Stimulated activated CD4-positive, alpha-beta T cell treated with anti-CD3 and anti-CD28 coated beads, Interleukin-2, amount 100 ng/mL, for 4 hours (primary cell): ENCODE measurements at places on chromosomes 12 and 14.

DNA sequence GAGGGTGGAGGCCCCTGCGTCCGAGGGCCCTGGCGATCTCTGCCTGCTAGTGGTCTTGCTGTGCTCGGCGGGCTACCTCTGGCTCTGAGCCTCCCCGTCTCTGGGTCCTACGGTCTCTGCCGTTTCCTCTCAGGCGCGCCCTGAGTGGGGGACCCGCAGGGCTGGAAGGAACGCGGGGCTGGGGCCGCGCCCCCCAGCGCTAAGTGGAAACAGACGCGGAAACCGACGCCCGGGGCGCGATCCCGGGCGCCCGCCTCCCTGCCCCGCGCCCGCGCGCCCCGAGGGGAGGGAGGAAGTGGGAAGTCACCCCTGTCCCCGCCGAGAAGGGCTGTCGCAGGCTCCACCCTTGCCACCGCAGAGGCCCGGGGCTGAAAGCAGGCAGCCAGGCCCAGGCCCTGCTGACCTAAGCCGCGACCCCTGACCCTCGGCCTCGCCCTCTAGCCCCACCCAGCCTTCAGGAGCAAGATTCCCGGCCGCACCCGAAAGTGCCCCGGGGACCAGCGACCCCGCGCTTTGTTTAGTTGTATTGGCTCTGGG, 831 bp downstream of the CRIP1 start:
- no peak for DNase-seq

GRCh38 chr12:15244341-15244740, 23.1 kb upstream of the RERG start:
- DNase-seq, result no peak

- DNase-seq, result no peak
Observed at GRCh38 chr14:100350986-100351385, 27.8 kb downstream of the SLC25A47 start.

- no peak for DNase-seq
Observed at GRCh38 chr12:12456637-12457036, 99.8 kb downstream of the BORCS5 start.

DNA sequence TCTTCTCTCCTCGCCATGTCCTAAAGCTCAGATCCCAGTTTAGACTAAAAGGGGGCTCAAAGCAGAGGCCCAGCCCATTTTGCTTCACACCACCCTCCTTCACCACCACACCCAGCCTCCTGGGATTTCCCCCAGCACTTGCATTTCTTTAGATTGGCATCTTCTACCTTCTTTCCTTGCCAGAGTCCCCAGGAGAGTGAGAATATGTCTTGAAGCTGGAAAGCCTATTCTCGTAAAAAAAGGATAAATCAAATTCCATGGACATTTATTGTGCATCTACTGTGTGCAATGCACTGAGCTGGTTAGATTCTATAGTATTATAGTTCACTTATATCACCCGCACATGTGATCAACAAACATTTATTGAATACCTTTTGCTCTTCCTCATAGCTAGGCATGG, 10.2 kb downstream of the FBXW8 start:
- DNase-seq, result no peak

DNA sequence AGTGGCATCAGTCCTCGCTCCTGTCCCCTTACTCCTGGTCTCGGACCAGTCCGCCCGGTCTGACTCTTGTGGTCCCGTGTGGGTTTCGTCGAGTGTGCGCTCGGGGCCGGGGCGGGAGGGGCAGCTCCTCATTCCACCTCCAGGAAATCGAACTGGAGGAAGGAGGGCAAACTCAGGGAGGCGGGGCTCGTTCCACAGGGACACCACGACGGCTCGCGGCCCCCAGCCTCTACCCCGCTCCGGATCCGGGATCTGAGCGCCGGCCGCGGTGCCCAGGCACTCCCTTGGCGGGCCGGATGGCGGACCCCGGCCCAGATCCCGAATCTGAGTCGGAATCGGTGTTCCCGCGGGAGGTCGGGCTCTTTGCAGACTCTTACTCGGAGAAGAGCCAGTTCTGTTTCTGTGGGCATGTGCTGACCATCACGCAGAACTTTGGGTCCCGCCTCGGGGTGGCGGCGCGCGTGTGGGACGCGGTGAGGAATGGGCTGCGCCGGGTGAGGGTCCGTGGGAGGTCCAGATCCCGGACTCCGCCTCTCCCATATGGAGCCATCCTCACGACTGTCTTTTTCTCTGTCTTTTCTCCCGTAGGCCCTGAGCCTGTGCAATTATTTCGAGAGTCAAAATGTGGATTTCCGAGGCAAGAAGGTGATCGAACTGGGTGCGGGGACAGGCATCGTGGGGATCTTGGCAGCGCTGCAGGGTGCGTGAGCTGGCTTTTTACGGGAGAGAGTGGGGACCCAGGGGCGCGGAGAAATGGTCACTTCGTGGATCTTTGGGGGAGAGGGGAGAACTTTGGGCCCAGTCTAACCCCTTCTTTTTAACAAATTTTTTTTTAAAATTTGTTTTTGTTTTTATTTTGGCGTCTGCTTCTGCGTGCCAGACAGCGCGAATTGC, at the start of gene EEF1AKMT3:
Gene EEF1AKMT3, plus strand, starts transcription at position 186 of the 894 bp plus-strand sequence. Its CDS starts 111 bp downstream, at position 297.
- no peak for DNase-seq

- DNase-seq, result no peak
Observed at GRCh38 chr12:11717519-11717961, 68.1 kb downstream of the ETV6 start.

GRCh38 chr12:25958428-25959070, at the start of gene RASSF8:
Gene RASSF8, plus strand, starts transcription at chr12:25958682. Its CDS starts 96,662 bp downstream, at chr12:26055344.
- DNase-seq, result no peak

DNA sequence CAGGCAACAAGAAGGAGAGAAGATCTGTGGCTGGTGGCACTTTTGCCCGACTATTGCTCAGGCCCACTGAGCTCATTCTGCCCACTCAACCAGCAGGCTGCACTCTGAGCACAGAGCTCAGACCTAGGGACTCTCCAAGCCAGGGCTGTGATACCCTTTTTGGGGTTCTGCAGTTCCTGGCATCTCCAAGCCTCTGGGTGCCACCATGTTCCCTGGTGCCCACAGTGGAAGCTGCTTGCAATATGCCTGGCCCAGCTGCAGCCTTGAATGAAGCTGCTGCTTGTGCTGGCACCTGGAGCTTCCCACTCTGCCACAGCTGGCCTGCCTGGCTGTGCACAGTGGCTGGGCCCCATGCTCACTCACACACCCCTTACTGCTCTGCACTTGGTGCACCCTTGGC, 236.1 kb downstream of the ADGRD1 start:
- no peak for DNase-seq

- no peak for DNase-seq
Observed at GRCh38 chr12:30002677-30003076, 218.9 kb upstream of the TMTC1 start.

DNA sequence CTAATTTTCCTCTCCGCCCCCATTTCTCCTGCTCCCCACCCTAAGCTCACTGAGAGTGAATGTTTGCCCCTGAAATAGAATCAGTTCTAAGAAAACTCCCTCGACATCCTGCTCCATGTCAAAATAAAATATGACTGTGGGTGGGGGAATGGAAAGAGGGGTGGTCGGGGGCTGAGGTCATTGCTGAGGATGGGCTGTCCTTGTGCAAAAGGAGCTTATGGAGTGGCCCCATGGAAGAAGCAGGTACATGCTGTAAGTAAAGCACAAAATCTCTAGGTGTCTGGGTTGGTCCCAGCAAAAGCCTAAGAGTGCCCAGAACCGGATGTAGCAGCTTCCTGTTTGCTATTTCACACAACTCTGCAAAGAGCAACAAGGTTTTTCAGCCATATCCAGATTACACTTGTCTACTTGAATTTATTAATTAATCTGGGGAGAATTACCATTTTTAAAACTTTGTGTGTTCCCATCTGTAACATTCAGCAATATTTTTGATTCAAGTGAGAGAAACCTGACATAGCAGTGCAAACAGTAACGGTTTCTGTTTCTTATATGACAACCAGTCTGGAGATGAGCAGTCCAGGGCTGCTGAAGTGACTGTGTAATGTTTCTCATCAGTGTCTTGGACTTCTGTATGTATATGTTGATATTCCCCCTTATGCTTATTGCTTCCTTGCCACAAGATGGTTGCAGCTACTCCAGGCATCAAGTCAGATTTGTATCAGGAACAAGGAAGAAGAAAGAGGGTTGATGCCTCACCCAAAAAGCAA, 40.4 kb upstream of the GZMB start:
- DNase-seq, result no peak

GRCh38 chr12:3273409-3273853, 196.3 kb downstream of the TSPAN9 start:
- DNase-seq, result no peak

DNA sequence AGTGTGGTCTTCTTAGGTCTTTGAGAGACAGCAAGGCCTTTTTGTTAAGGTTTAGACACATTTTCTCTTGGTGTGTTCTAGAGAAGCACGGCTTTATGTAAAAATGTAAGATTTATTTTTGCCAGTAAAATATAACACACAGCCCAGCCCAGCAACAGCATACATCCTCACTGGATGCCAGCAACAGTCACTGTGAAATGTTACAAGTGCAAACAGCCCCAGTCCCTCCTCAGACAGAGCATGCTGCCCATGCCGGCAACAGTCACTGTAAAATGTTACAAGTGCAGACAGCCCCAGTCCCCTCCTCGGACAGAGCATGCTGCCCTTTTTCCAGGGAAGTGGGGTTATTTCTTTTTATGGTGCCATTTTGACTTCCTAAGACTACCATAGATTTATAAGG, 207.6 kb downstream of the CHST11 start:
- no peak for DNase-seq

GRCh38 chr14:38297681-38298080, 41.8 kb upstream of the CLEC14A start:
- DNase-seq, result no peak

DNA sequence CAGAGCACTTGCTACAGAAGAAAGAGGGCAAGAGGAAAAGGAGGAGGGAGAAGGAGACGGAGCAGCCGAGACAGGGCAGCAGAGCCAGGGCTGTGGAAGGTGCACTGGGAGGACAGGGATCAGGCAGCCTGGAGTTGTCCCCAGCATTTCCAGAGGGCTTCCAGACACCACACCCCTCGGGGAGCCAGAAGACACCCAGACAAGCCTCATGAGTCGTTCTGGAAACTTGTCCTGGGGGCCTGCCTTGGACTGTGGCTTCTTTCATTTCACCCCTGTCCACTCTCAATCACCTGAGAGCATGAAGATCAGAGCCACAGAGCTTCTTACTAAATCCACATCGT, 14.1 kb downstream of the CMKLR1 start:
- DNase-seq, result no peak

- DNase-seq, result no peak
Observed at GRCh38 chr12:92130999-92131398, 14.6 kb downstream of the BTG1 start.

- DNase-seq, result no peak
Observed at GRCh38 chr14:95409477-95410272, 90.0 kb upstream of the CLMN start.

- no peak for DNase-seq
Observed at GRCh38 chr14:24828486-24828885, 194.5 kb upstream of the GZMB start.

DNA sequence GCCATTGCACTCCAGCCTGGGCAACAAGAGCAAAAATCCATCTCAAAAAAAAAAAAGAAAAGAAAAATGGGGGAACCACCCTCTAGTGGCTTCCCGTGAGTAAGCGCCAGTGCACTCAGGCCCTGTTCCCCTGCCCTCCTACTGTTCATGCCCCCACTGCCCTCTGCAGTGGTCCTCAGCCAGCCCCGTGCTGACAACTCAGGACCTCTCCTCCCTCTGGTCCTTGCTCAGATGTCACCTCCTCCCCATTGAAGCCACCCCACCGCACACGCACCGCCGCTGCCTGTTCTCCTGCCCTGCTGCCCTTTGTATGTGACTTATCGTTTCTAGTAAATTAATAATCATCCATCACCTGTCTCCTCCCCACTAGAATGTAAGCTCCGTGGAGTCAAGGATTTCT, 58.8 kb upstream of the DYNC1H1 start:
- DNase-seq, result no peak

DNA sequence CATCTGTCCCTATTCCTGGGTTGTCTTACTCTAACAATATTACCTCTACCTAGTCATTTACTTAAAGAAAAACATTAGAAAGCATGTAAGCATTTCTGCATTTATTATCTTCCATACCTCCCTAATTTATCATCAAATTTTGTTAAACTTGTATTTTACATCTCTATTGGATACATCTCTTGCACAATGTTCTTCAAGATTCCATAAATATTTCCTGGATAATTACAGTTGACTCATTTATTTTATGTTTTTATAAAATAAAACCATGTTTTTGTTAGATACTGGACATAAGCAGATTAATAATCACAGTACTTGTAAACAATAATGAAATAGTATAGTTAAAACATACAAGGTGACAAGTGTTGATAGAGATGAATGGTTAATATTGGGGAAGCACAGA, 209.0 kb downstream of the TMTC3 start:
- no peak for DNase-seq

DNA sequence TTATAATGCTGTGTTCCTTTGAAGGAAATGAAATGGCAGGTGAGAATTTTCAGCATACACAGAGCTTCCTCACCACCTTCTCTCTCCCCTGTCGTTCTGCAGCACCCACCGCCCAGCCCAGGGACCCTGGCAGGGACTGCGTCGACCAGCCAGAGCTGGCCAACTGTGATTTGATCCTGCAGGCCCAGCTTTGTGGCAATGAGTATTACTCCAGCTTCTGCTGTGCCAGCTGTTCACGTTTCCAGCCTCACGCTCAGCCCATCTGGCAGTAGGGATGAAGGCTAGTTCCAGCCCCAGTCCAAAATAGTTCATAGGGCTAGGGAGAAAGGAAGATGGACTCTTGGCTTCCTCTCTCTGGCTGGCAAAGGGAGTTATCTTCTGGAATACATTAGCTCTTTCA, 35.1 kb downstream of the PAPLN start:
- DNase-seq, result no peak

DNA sequence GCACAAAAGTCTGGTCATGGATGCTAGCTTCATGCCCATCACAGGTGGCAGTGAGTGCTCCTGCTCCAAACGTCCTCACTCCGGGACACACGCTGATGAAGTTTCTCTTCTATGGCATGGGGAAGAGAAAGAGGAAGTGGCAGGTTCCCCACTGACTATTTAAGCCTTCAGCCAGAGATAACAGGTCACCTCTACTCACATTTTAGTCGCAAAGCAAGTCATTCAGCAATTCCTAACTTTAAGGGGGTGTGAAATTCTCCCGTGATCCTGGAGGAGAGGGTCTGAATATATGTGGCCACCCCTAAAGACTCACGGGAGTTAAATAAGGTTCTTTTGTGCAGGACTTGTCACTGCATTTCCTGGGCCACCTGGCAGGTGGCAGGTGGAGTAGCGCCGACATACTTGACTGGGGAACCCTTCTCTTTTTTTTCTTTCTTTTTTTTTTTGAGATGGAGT, 18.8 kb upstream of the RCOR1 start:
- no peak for DNase-seq

- peak; percentile 13 for DNase-seq
Observed at GRCh38 chr12:56299308-56299852, 750 bp downstream of the CS start.
